ENCODE measurements at places on chromosomes 5 and 9.

DNA sequence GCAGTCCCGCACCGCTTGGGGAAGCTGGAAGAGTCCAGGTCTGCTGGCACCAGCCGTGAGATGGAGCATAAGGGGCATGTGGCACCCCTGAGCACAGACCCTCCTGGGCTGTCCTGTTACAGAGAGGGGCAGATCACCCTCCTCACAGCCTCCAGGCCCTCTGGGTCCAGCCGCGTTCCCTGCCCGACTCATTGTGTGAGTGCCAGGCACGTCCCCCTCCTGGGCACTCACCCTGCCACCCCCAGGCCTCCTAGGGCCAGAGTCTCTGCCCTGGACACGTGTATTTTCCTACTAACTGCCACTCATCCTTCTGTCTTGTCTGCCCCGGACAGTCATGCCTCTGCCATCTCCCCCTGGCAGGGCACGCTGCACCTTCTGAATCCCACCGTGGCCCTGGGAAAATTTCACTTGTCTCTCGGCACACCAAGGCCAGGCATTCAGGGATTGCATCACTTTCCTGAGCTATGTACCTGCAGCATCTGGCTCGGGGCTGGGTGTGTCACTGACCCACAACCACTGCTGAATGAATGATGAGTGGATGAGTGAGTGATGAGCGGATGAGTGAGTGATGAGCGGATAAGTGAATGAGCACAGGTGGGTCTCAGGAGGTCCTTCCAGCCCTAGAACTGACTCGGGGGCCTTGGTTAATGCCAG, 21.5 kb upstream of the FCN1 start:
- no peak for DNase-seq

DNA sequence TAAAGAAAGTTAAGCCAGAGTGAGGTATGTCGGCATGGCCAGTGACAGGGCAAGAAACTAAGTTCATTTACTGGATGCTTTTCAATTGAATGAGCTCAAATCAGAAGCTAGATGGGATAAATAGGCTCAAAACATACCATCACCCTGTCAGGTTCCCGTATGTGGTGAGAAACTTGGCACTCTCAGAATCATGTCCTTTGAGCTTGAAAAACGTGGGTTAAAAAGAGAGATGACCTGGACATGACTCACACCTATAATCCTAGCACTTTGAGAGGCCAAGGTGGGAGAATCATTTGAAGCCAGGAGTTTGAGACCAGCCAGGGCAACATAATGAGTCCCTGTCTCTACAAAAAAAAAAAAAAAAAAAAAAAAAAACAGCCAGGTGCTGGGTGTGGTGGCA, 121.7 kb upstream of the RGMB start:
- DNase-seq = no peak

DNA sequence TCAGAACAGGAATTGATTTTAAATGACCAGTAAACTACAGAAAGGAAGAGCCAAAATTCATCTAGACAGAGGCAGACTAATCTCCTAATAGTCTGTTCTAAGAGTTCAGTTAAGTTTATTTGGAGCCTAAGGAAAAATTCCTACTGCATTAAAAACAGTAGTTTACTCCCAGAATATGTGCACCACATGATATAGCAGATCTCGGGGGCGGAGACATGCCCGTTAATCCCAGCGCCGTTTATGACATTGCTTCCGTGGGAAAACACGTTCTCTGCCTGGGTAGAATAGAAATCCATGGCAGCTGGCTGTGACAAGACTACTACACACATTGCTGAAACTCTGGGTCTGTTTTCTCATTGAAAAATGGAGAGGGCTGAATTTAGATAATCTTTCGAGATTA, 11.4 kb downstream of the HABP4 start:
- DNase-seq = no peak

DNA sequence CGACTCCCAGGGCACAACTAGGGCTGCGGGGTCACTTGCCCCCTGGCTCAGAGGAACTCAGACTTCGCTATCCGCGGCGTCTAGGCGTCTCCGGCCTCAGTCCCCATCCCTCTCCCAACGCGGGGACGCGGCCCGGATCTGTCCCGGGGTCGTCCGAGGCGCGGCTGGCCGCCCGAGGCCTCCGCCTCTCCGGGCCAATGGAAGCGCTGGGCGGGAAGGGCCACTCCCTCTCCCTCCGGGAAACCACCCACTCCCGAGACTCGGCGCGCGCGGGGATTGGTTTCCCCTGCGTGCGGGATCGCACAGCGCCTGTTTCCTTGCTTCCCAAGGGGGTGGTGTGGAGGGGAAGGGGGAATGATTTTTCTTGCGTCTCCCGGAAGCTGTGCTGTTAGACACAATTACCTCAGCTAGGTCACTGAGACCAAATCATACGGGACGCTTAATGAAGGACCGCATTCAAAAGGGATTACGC, 38.3 kb downstream of the NR2F1 start:
- peak; percentile 80 for DNase-seq

GRCh38 chr5:107431998-107432397, 238.7 kb downstream of the EFNA5 start:
- no peak for DNase-seq

DNA sequence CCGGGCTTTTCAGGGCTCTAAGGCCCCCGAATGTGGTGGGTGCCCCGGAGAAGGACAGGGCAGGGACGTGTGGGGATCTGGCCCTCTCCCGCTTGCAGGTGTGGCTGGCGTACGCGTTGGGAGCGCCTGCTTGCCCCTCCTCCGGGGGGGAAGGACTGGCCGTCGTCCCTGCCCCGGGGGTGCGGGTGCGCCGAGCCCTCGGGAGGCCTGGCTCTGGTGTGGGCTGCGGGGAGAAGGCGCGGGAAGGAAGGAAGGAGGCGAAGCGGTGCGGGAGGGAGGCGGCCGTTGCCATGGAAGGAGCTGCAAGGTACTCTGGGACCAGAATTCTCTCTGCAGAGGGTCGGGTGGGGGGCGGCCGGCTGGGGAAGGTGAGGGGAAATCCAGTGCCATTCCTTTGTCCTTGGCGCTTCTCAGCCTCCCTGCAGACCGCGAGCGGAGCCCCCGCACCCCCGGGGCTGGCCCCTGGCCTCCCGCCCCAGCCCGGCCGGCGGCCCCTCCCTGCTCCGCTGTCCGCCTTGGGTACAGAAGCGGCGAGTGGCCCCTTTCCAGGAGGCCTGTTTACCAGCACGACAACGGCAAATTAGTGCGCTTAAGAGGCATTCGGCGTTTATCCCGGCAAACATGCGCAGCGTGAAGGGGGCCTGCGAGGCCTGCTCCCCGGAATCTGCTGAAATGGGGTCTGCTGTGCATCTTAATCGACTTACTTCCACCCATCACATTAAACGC, 67.1 kb upstream of the UNC5A start:
- DNase-seq = peak; percentile 24

DNA sequence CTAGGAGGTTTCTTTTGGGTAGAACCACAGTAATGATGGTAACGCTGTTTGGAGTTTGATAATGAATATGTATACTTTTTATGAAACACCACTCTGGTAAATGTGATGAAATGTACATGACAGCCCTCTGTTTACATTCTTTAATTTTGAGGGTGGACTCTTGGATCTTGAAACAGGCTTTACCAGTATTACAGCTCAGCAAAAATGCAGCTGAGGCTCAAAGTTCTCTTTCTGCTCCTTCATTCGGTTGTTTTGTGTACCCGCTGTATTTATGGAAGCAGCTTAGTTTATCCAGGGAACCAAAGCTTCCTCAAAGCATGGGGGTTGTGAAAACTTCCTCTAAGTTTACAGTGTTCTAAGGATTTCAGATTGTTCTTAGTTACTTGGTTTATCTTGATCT, 11.1 kb downstream of the GAPVD1 start:
- no peak for DNase-seq

DNA sequence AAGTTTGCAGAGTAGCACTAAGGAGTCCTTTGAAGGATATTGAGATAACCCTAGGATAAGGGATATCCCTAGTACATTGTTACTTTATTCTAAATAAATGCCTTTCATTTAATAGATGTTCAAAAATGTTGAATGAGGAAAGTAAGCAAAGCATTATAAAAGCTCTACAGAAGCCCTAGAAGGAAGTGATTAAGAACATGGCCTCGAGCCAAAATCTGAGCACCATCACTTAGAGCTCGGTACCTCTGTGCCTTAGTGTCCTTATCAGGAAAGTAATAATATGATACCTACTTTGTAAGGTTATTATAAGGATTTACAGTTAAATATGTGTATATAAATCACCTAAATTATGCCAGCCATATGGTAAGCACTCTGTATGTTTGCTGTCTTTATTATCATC, 242.6 kb downstream of the KIAA0825 start:
- no peak for DNase-seq

- no peak for DNase-seq
These were observed 53.2 kb downstream of the TRIP13 start for GRCh38 chr5:945691-946551.

GRCh38 chr9:108800632-108801099, 55.1 kb downstream of the ACTL7B start:
- DNase-seq = no peak

DNA sequence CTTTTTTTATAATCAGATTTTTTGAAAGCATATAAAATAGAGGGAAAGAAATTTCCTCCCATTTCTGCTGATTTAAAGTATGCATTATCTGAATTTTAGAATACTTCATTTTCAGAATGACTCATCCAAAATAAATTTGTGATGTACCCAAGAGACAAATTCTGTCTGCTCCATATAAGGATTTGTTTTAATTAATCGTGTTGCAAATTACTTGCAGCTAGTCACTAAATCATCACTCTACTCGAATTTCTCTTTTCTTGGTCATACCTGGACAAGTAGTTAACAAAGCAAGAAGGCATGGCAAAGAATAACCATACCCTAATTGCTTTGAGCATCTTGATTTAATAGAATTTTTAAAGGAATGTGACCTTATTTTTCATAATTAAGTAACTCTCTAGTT, 284.1 kb upstream of the GRAMD2B start:
- no peak for DNase-seq

- DNase-seq = no peak
These were observed 376.4 kb downstream of the ARRDC3 start for GRCh38 chr5:91006713-91007112.

DNA sequence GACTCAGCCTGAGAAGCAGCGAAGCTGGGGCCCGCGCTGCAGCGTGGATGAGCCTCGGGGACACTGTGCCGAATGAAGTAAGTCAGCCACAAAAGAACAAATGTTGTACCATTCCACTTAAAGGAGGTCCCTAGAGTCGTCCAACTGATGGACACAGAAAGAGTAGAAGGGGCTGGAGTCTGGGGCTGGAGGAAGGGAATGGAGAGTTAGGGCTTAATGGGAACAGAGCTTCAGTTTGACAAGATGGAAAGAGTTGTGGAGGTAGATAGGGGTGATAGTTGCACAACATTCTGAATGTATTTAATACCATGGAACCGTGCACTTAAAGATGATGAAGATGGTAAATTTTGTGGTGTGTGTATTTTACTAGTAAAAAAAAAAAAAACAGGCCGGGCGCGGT, 119.9 kb downstream of the EHMT1 start:
- DNase-seq = no peak

All from hypothalamus (tissue), 51 donors.